ENCODE measurements at places on chromosomes 4 and X.
A peak's percentile ranks its signal among the peaks of the same experiment; 100 is the strongest.

GRCh38 chrX:21963269-21963668 lies 22.8 kb downstream of the SMS start:
- DNase-seq, result no peak

DNA sequence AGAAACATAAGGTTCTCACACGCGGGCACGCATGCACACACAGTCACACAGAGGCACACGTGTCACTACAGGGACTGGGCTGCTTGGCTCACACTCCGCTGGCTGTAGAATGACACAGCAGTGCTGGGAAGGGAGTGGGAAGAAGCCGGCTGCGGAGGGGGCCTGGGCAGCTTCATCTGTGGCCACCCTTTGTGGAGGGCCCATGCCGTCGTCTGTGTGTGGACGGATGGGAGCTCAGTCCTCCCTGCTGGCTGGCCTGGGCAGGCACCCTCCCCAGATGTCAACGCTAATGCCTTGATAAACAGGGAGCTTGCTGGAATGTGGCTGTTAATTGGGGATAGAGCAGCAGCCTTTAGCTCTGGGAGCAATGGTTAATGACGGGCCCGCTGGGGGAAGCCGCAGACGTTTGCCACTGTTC lies 621.1 kb downstream of the BCOR start:
- no peak for DNase-seq

GRCh38 chrX:125757794-125758564 lies 408.1 kb downstream of the DCAF12L2 start:
- no peak for DNase-seq

DNA sequence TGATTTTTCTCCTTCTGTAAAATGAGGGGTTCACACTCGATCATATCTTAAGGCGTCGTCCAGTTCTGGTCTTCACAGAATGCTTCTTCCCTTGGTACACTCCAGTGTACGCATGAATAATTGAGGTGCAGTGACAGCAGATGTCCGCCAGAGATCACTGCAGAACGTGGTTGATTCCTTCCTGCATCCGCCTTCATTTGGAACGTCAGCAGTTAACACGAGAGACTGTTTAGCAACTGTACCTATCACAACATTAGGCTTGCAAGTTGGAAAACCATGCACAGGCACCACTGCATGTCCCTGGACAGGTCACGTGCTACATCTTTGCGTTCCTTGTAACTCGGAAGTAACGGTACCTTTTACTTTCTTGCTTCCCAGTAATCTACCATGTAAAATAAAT lies 66.0 kb upstream of the GEMIN8 start:
- peak; percentile 3 for DNase-seq

- no peak for DNase-seq
Observed at GRCh38 chrX:17377091-17377717, 2.2 kb downstream of the NHS start.

DNA sequence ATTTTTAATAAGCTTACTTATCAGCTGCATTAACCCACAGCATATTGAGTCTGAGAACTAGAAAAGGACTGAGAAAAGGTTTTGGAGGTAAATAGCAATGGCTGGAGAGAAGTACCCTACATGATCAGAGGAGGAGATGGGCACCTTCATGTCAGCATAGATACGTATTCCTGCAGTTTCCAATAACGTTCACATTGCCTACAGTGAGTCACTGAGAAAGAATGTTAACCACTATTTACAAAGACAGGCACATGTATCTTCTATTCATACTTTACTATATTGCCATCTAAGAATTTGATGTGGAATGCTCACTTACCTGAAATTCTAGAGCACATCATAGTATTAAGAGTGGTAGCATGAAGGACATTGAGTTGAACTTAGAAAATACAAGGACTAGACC lies 92.5 kb downstream of the TLL1 start:
- DNase-seq, result no peak

GRCh38 chr4:152598454-152598853 lies 62.6 kb upstream of the FBXW7 start:
- DNase-seq, result no peak

DNA sequence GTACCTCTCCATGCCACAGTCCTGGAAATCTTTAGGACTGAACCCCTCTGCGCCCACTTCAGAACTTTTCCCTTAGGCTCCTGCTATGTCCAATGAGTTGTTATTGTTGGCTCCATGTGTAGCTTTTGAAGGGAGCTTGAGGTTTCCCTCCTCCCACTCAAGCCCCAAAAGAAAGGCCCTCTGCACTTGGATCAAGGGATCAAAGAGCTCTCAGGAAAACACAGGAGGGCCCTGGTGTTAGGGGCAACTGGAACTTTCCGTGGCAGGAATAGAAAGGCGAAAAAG lies 135.0 kb downstream of the RASL11B start:
- no peak for DNase-seq

GRCh38 chrX:261919-262352 lies 19.2 kb upstream of the PLCXD1 start:
- no peak for DNase-seq

- no peak for DNase-seq
Observed at GRCh38 chr4:35912174-35912573, 332.1 kb downstream of the ARAP2 start.

GRCh38 chrX:24646745-24647182 lies 383 bp downstream of the PCYT1B start:
- DNase-seq, result no peak

GRCh38 chr4:121168446-121169281 lies 4.5 kb upstream of the TNIP3 start:
- DNase-seq, result no peak

DNA sequence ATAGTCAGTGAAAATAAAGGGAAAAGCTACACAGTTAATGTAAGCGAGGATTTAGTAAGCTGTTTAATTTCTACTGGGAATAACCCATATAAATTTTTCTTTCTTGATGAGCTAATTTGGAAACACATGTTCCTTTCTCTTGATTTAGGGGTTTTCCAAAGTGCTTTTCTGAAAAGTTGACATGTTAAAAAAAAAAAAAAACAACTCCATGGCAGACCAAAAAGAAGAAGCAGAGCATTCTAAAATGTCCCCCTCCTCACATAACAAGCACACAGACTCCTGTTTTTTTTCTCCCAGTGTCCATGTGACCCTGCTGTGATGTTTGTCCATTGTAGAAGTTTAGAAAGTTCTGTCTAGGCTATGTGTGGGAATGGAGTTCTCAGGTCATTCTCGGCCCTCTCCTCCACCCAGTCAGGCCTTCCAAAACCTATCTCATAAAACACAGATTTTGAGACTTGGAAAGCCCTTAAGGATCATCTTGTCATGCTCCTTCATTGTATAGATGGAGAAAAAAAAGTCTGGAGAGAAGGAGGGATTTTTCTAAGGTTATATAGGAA lies 792 bp downstream of the CLIC2 start:
- DNase-seq, result no peak

- no peak for DNase-seq
Observed at GRCh38 chr4:54958236-54958635, 167.2 kb downstream of the KDR start.

DNA sequence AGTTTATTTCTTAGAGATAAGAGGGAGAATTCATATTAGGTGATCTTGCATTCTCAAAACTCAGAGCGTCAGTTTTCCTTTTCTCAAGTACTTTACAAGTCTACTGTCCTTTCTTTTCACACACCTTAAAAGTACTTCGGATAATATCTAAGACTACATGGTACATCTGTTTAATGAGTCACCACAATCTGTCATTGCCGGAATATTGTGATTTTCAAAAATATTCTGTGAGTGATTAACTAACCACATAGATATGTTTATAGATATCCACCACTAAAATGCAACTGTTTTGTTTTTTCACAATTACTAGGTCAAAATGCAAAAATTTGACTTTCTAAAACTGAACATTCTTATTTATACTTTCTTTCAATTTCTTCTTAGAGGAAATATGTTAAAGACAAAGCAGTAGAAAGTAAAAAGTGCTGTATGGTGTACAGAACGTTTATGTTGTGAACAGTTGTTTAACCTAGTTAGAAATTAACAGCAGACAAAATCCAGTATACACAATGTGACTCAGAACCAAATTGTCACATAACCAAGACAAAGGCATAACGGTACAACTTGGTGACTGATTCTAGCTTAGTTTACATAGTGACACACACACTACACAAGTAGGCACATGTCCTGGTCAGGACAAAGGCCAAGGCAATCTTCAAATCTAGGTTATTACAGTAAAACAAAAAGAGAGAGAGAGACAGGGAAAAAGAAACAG lies 482.9 kb downstream of the NAF1 start:
- DNase-seq, result no peak

DNA sequence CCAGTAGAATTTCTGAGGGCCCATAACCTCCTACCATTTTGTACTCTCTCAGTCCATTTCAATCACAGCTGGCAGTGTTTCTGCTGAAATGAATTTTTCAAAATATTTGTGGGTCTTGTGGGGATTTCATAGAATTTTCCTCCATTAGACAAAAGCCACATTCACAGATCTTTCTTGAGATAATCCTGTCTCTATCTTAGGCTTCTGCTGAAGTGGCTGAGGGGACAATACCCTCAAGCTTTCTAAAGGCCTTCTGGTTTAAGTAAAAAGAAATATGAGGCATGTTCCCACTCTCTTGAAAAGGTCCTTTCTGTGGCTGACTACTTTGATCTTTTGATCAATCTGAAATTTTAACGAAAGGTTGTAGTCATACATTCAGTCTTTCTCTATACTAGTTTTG lies 1930.0 kb upstream of the AGA start:
- DNase-seq, result no peak

DNA sequence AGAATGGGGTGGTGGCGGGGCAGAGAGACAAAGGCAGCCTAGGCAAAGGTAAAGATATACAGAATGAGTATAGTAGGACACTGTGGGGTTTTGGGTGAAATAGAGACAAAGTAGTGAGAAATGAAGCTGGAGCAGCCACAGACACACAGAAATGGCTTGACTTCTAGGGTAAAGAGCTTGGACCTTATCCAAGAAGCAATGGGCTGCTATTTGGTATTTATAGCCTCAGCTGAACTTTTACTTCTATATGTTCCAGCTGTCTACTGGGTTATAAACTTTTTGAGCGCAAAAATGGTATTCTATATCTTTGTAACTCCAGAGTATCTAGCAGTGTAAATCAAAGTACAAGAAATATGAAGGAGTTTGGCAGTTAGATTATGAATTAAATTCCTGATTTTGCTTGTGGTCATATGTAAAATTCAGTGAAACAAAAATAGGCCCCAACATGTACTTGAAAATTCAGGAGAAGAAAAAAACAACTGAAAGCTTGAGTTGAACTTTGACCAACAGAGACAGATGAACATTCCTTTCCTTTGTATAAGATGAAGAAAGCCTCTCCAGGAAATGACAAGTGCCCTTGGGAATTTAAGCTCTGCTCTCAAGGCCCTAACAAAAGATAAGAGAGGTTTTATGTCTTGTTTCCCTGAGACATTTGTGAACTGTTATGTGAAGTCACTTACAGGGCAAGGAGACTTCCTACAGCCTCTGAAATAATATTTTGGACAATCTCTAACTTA lies 354.1 kb downstream of the CHIC1 start:
- DNase-seq, result no peak

- no peak for DNase-seq
Observed at GRCh38 chrX:18676470-18676869, 4.6 kb upstream of the RS1 start.

- DNase-seq, result peak; percentile 28
Observed at GRCh38 chr4:183256756-183257385, 63.2 kb downstream of the CLDN22 start.

DNA sequence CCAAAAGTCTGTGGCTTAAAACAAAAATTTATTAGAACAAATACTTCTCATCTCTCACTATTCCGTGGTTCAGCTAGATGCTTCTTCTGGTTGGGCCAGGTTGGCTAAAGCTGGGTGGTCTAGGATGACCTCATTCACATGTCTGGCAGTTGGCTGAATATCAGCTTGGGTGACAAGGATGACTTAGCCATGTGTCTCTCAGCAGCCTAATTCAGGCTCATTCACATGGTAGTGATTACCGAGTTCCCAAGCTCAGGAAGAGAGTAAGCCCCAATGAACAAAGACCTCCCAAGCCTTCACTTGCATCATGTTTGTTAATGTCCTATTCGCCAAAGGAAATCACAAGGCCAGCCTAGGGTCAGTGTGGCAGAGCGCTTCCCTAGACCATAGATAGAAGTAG lies 119.4 kb downstream of the FANCB start:
- no peak for DNase-seq

GRCh38 chrX:95076449-95076848 lies 1402.4 kb downstream of the FAM133A start:
- DNase-seq, result no peak

GRCh38 chrX:110418316-110419235 lies 59.9 kb downstream of the RTL9 start:
- DNase-seq, result no peak

DNA sequence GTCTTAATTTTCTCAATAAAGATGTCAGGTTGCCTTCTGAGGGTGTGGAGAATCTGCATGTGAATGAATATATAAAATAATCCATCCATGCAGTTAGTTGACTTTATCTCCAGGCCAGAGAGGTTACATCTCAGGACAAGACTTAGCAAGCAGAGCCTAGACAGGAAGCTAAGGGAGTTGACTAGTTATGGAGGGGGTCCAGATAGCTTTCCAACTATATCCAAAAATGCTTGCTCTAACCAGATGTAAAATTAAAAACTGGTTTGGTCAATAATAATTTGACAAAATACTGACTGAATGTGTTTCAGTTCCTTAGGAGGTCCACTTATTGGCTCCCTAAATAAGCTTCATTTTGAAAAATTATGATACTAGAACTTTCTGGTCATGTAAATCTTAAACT lies 101.4 kb downstream of the PAPSS1 start:
- no peak for DNase-seq

- DNase-seq, result no peak
Observed at GRCh38 chr4:57989430-57989829, 879.2 kb upstream of the IGFBP7 start.

DNA sequence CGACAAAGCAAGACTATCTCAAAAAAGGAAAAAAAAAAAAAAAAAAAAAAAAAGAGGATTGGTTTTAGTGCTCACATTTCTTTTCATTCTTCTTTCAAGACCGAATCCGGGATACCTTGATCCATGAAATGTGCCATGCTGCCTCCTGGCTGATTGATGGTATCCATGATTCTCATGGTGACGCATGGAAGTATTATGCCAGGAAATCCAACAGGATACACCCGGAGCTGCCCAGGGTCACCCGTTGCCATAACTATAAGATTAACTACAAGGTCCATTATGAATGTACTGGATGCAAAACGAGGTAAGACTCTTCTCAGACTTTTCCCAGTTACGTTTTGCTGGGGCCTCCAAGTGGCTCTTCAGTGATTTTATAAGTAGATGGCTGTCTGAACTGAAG lies 6.1 kb downstream of the CXCR3 start:
- DNase-seq, result no peak

DNA sequence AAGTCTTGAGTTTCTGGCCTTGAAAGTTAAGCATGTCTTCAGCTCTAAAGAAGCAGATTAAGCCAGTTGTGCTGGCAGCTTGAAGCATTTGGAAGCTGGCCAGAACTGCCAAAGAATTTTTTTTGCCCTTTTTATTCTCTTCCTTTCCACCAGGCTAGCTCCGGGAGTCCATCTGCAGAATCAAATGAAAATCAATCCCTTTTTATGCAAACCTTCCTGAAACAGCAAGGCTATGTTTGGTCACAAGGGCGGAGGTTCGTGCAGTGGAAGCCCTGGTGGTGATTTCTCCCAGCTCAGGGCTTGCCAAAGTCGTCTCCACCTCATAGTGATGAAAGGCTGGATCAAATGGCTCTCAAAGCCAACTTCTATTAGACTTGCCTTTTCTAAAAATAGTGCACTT lies 21.6 kb upstream of the C4orf54 start:
- no peak for DNase-seq

- no peak for DNase-seq
Observed at GRCh38 chr4:67576538-67576937, 18.0 kb downstream of the STAP1 start.

GRCh38 chr4:28177641-28178040 lies 1317.0 kb downstream of the STIM2 start:
- no peak for DNase-seq

Data from stimulated activated CD8-positive, alpha-beta memory T cell treated with anti-CD3 and anti-CD28 coated beads, Interleukin-4, amount 100 ng/mL, for 24 hours (primary cell).